ENCODE measurements at places on chromosomes 3 and 15.

- DNase-seq: peak; percentile 9
Observed at GRCh38 chr3:39407259-39407629, 724 bp downstream of the RPSA start.

- DNase-seq: no peak
Observed at GRCh38 chr3:146465693-146466465, 3.5 kb downstream of the PLSCR2 start.

GRCh38 chr15:99090938-99091337 lies 13.9 kb upstream of the SYNM start:
- no peak for DNase-seq

DNA sequence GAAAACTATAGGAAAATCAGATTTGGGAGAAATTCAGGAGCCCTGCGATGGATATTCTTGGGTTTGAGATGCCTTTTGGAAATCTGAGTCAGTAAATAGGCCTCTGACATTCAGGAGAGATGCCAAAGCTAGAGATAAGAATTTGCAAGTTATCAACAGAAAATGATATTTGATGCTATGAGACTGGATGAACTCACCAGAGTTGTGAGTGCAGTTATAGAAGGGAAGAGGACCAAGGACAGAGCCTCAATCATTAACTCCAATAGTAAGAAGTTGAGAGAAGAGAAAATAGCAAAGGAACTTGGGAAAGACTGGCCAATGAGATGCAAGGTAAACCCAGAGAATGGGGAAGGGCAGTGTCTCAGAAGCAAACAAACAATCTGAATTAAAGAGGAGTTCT lies 7.9 kb upstream of the ANO10 start:
- no peak for DNase-seq

GRCh38 chr3:195063581-195064193 lies 207.3 kb downstream of the XXYLT1 start:
- no peak for DNase-seq

DNA sequence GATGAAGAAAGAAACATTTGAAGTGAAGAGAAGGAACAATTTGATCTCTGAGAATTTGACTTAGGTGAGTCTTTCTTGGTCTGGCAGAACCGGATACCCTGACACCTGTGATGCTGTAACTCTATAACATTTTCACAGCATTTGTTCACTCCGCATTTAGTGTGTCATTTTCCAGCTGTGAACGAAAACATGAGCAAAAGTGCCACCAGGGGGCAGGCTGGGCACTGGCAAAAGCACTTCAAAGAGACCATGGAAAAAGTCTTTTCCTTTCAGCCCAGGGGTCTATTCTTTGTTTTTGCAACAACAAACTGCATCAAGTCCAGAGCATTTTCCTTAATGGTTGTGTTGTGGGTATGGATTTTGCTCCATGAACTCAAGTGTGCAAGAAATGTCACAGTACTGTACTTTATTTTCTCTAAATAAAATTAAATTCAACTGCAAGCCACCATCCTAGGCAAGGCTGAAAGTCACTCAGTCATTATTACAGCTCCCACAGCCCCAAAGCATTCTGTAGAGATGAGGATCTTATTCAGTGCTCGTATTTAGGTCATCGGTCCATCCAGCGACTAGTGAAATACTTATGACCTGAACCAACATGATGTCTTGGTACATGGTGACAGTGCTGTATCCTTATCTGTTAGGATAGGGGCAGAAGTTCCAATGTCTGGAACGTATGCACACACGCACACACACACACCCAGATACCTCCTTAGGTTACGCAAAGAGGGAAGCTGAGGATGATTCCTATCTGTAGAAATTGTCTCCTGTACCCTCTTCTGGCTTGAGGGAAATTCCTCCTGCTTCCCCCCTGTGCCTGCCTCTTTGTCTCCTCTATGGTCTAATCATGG lies 125.5 kb downstream of the GADL1 start:
- peak; percentile 74 for DNase-seq

- DNase-seq: no peak
Observed at GRCh38 chr15:98805434-98806274, 157.3 kb downstream of the IGF1R start.

DNA sequence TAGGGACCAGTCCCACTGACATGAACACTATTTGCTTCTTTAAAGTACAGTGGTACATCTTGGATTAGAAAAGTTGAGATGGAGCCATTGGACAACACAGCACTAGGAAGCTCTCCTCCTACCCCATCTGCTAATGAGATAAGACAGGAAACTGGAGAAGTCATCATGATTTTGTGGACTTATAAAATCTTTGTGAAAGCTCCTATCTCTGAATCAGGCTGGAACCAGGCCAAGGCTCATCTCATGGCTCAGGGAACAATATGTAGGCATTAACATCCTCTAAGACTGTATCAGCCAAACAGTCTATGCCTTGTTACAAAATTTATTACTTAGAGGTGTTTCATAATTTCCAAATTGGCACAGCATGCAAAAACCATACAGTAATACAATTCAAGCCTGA lies 84.1 kb downstream of the BOC start:
- no peak for DNase-seq

- no peak for DNase-seq
Observed at GRCh38 chr3:53155760-53156159, 5.2 kb upstream of the PRKCD start.

DNA sequence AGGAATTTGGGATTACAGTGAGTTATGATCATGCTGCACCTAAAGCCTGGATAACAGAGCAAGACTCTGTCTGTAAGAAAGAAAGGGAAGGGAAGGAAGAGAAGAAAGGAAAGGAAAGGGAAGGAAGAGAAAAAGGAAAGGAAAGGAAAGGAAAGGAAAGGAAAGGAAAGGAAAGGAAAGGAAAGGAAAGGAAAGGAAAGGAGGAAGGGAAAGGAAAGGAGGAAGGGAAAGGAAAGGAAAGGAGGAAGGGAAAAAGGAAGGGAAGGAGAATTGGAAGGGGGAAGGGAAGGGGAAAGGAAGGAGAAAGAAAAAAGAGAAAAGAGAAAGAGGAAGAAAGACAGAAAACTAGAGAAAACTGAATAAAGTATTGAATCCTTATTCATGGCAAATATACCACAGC lies 359.8 kb downstream of the ULK4 start:
- no peak for DNase-seq

- peak; percentile 39 for DNase-seq
Observed at GRCh38 chr3:187783098-187783497, 37.8 kb upstream of the BCL6 start.

- DNase-seq: no peak
Observed at GRCh38 chr3:173199568-173199967, 58.5 kb upstream of the SPATA16 start.

All from suppressor macrophage treated with lipopolysaccharide for 1 hour (primary cell).